NCI-H1436 (cell line): ENCODE measurements at places on chromosomes 7 and 10.
A peak's percentile ranks its signal among the peaks of the same experiment; 100 is the strongest.

DNA sequence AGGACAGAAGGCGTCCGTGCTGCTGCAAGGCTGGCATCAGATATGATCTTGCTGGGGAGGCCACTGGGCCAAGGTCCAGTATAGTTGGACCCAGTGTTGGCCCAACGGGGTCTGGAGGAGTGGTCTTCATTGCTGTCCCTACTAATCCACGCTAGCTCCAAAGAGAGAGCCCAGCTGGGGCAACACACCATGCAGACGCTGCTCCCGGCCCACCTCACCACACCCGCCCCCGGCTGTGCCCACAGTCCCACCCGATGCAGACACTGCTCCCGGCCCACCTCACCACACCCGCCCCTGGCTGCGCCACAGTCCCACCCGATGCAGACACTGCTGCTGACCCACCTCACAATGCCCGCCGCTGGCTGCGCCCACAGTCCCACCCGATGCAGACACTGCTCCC lies 121.5 kb downstream of the VIPR2 start:
- DNase-seq, result no peak

- DNase-seq, result no peak
These were observed 637 bp downstream of the HSPA14 start for GRCh38 chr10:14838582-14839304.

- no peak for DNase-seq
These were observed 117.0 kb upstream of the STK17A start for GRCh38 chr7:43465581-43466554.

- DNase-seq, result peak; percentile 76
These were observed 21.0 kb upstream of the ASB15 start for GRCh38 chr7:123580406-123581161.
